ENCODE measurements at places on chromosomes 7 and 10.
A peak's percentile ranks its signal among the peaks of the same experiment; 100 is the strongest.

GRCh38 chr7:133962646-133963045, 164.5 kb upstream of the LRGUK start:
- DNase-seq, result no peak

- no peak for DNase-seq
Observed at GRCh38 chr7:84735677-84736076, 451.2 kb downstream of the SEMA3D start.

GRCh38 chr7:131816391-131817007, 260.1 kb upstream of the PODXL start:
- no peak for DNase-seq

- no peak for DNase-seq
Observed at GRCh38 chr10:110006358-110007160, 1.2 kb upstream of the ADD3 start.

DNA sequence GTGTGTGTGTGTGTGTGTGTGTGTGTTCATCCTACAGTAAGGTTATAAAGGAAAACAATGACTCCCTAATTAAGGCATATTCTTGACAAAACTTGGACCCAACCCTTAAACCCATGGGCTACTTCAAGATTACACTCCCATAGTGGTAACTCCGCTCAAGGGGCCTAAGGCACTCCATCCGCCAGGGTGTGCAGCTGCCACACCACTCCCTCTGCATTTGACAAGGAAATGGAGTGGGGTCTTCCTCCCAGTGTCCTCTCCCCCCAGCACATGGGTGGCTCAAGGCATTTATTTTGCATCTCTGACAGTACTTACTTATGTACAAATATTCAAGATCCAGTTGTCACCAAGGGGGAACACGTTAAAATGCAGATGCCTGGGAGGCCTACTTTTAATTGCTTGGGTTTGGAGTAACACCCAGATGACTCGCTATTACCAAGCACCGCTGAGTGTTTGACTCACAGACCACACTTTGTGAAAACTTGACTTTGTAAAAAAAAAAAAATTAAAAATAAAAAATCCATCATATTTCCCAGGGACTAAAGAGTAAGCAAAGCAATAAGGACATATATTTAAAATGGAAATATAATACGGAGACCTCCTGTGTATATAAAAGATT, 53.0 kb upstream of the AGR3 start:
- DNase-seq, result peak; percentile 10

- DNase-seq, result no peak
Observed at GRCh38 chr10:127041552-127041951, 136.3 kb downstream of the DOCK1 start.

- DNase-seq, result no peak
Observed at GRCh38 chr7:14191686-14192098, 202.2 kb upstream of the ETV1 start.

GRCh38 chr7:73974101-73974947, 53.6 kb upstream of the ELN start:
- DNase-seq, result no peak

- no peak for DNase-seq
Observed at GRCh38 chr7:1367501-1368183, 91.6 kb downstream of the MICALL2 start.

DNA sequence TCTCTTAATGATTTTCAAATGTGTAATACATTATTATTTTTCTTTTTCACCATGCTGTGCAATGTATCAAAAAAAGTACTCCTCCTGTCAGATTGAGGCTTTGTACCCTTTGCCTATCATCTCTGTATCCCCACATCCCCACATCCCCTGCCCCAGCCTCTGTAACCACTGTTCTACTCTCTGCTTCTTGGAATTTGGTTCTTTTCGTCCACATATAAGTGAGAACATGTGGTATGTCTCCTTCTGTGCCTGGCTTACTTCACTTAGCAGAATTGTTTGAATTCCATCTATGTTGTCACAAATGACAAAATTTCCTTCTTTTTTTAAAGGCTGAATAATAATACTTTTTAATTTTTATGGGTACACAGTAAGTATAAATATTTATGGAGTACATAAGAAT, 13.8 kb downstream of the TAF3 start:
- no peak for DNase-seq

GRCh38 chr10:67302701-67303100, 376.9 kb downstream of the LRRTM3 start:
- no peak for DNase-seq

DNA sequence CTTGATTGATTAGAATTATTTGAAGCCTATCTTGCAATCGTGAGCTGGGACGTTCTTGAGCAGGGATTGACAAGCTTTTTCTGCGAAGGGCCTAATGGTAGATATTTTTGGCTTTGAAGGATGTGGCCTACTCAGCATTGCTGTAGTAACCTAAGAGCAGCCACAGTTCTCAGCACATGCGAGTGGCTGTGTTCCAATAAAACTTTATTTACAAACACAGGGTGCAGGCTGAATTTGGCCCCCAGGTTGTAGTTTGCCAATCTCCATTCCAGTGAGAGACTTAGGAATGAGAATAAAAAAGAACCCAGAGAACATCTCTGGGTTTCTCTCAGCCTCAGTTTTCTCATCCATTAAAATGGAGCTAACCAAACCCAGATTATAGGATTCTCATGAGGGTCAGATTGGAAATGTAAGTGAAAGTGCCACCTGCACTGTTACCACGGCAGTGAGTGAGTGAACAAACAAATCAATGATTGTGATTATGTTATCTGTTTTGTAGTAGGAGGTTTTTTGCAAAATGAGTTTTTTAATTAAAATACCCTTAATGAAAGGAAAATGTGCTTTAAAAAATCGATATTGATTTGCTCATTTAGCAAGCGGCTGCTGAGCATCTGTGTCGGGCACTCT, 664.0 kb downstream of the SDK1 start:
- no peak for DNase-seq

- DNase-seq, result no peak
Observed at GRCh38 chr10:74912682-74913081, 86.3 kb downstream of the KAT6B start.

GRCh38 chr7:17497136-17497535, 198.7 kb downstream of the AHR start:
- DNase-seq, result no peak

DNA sequence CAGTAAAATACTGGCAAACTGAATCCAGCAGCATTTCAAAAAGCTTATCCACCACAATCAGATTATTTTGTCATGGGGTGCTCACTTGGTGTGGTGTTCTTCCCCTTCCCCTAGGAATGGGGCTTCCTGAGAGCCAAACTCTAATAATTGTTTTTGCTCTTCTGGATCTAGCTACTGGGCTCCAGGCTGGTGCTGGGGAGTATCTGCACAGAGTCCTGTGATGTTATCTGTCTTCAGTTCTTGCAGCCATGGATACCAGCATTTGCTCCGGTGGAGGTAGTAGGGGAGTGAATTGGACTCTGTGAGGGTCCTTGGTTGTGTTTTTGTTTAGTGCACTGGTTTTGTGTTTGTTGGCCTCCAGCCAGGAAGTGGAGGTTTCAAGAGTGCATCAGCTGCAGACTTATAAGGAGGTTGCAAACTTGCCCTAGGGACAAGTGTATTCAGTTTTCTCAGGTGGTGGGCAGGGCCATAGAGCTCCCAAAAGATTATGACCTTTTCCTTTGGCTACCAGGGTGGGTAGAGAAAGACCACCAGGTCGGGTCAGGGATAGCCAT, 308.5 kb upstream of the MAGI2 start:
- DNase-seq, result no peak

- DNase-seq, result no peak
Observed at GRCh38 chr7:2087744-2088143, 145.0 kb downstream of the MAD1L1 start.

DNA sequence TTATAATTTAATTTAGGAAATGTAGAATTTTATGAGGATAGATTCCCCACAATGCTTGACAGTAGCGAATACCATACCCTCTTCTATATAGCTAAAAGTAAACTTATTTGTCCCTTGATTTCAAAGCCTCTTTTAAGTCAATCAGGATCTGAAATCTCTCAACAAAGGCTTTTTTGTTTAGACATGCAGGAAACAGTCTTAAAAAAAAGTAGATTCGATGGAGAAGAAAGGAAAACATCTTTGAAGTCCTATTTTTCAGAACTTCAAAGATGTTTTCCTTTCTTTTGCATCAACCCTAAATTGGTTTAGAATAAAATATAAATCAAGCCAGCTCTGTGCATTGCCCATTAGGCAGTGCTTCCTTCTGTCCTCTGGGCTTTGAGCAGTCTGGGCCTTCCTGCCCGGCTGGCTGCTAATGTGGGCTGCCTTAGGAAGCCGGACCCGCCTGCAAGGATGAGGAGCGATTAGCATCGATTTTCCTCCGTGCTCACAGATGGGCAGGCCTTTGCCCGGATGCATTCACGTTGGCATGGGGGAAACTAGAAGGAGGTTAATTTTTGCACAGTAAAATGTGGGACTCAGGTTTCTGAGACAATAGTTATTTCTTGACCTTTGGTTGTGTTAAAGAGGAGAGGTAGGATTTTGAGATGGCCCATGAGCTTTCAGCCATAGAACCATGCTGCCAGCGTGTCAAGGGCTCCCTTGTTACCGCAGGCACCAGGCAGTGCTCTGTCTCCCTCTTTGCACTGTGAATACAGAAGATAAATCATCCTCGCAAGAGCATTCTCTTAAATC, 15.5 kb downstream of the MSRB2 start:
- no peak for DNase-seq

DNA sequence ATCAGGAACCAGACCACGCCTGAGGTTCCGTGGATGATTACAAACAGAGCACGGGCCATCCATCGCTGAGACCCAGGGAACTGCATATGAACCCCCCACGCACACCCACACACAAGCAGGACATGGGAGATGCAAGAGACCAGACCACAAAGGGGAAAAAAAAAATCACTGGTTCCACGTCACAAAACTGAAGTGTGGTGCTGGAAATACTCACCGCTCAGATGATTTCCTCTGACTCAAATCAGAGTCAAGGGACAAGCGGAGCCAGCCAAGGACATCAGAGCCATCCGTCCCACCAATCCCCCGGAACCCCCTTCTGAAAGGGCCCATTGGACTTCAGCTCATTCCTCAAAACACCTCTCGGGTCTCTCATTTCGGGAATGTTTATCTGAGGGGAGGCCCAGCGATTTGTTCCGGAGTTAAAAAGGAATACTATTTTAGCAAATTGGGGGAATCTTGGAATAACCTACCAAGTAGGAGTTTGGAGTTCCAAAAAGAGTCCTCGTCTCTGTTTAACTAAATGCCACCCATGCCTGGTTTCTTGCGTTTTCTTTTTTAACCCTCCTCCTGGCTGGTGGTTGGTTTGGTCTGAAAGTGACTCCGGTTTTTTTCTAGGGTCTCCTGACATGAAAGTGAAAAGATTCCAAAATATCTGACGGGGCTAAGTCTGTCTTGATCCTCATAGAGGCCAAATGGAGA, 15.0 kb downstream of the SNX8 start:
- peak; percentile 14 for DNase-seq

DNA sequence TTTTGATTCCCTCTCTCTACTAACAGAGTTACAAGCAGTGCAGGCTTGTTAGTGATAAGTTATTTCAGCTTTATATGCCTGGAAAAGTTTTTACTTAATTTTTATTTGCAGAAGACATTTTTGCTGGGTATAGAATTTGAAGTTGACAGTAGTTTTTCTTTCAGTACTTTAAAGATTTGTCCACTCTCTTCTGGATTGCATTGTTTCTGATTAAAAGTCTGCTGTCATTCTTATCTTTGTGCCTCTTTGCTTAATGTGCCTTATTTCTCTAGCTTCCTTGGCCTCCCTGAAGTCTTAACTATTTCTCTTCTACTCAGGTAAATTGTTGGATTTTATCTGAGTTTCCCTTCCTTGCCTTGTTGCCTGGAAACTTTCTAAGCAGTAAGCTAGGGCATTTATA, 36.2 kb downstream of the PLCE1 start:
- no peak for DNase-seq

DNA sequence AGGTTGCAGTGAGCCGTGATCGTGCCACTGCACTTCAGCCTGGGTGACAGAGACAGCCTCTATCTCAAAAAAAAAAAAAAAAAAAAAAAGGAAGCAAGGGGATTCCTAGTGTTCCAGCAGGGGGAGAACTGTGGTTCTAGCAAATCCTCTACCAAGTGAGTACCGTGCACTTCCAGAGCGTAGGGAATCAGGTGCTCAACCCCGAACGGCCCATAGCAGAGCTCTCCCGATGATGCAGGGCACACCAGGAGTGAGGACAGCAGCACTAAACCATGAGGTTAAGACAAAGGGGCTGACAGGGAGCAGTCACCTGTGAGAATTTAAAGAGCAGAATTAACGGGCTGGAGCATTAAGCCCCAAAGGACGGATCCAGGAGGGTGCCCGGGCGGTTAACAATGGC, 173.6 kb downstream of the PTPRN2 start:
- no peak for DNase-seq

DNA sequence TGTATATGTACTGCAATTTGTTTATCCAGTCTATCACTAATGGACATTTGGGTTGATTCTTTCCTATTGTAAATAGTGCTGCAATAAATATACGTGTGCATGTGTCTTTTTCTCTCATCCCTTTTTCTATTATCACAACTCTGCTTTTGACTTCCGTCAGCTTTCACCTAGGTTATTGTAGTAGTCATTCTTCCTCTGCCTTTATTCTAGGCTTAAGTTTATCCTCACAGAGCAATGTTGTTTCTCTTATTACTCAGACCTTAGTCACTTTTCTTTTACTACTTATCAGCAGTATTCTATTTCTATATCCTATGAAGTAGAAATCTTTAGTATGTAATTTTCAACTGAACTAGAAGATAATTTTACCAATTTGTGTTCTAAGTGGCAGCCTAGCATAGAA, 175.3 kb upstream of the SEMA3E start:
- no peak for DNase-seq

- no peak for DNase-seq
Observed at GRCh38 chr10:17222329-17222728, 5.7 kb upstream of the VIM start.

DNA sequence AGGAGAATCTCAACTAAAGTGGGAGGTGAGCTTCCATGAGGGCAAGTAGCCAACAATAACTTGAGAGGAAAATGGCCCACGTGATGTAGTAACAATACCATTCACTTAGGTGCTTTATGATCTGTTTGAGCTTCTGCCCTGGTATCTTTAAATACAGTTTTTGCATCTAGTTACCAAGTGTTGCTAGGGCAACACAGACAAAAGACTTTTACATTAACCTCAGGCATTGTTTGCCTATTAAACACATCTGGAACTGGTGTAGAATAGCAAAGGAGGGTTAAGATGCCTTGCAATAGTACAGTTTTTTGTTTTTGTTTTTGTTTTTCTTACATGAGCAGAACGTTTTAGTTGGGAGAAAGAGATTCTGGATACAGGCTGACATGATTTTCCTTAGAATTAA, 97.7 kb upstream of the MTPN start:
- DNase-seq, result no peak

DNA sequence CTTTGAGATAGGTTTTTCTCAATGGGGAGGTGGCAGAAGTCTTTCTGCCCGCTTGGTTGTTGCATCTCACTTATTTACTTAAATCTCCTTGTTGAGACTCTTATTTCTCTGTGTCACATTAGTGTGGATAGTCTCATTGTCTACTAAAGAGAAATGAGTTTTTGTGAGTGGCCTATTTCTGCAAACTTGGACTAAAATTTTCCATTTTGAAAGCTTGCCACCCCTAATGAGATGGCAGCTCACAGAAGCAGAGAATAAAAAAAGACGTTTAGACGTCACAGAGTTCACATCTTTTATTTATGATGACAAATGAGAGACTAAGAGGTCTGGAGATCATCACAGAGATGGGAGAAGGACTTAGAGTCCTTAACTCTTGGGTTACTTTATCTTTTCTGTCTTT, 262.7 kb upstream of the PHYHIPL start:
- DNase-seq, result no peak

GRCh38 chr7:157402911-157403534, 66.2 kb downstream of the DNAJB6 start:
- DNase-seq, result no peak

- DNase-seq, result no peak
Observed at GRCh38 chr10:6044751-6045313, 17.3 kb downstream of the IL2RA start.
